Fibroblast of gingiva (primary cell): ENCODE measurements at places on chromosomes 5 and 9.
A peak's percentile ranks its signal among the peaks of the same experiment; 100 is the strongest.

DNA sequence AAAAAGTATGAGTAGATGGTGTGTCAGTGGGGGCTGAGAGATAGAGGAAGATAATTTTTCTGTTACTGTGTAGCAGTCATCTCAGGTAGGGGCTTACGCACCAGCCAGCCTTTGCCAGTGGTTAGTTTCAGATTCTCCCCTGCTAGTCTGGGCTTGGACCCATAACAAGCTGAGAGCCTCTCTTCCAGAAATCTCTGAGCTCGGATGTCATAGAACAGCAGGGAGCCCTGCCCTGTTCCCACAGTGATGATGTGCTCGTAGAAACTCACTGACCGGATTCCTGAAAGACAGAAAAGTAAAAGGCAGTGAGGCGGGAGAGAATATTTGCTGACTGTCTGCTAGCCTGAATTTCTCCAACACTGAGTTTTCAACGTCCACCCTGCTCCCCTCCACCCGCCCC lies 37.2 kb downstream of the DCAF12 start:
- no peak for DNase-seq

- no peak for DNase-seq
Observed at GRCh38 chr9:36039121-36039520, 2.4 kb downstream of the RECK start.

DNA sequence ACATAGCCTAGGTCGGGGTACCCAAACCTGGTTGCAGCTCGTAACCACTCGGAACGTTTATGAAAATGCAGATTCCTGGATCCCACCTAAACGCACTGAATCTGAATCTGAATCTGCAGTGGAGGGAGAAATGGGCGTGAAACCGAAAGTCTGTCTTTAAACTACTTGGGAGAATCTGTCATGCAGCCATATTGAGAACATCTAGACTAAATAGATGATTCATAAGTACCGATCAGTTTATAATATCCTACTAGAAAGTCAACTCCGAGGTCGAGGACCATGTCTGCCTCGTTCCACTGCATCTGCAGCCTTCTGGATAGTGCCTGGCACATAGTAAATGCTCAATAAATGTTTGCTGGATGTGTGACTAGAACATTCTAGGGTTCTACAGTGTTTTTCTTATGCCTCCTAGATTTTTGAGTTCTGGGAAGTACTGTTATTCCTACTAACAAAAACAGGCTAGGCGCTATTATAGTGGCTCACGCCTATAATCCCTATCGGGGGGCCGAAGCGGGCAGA lies 632 bp downstream of the COQ4 start:
- no peak for DNase-seq

- DNase-seq: no peak
Observed at GRCh38 chr5:42230839-42231238, 192.4 kb upstream of the GHR start.

- no peak for DNase-seq
Observed at GRCh38 chr5:135237748-135238103, 161.3 kb downstream of the MACROH2A1 start.

DNA sequence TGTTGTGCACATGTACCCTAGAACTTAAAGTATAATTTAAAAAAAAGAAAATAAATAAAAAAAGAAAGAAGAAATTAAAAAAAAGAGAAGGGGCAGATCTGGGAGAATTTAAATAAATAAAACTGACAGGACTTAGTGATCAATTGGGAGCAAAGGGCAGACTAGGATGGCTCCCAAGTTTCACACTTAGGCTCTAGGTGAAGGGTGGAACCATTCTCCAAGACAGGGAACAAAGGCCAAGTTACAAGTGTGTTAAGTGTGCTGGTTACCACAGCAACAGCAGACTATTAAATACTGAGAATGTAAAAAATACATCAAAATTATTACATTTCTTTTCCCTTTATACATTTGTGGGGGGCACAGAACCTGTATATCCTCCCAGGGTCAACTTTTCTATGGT lies 7.1 kb downstream of the ZDHHC21 start:
- DNase-seq: no peak

- no peak for DNase-seq
Observed at GRCh38 chr5:5629607-5629978, 207.1 kb downstream of the ICE1 start.

DNA sequence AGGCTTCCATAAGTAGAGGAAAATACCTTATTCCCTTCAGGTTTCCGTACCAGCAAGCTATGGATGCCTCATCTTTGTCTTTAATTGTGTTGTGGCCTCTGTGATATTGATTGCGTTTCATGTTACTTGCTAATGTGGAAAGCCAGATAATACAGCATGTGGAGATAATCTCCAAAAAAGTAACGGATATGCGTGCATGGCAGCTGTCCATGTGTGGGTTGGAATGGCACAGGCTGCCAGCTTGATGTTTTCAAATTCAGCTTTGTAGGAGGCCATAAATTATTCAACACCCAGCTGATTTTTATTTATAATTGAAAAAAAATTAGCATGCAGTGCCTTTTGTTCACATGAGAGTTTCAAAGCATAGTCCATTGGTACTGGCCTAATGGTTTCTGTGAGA lies 144.9 kb downstream of the GIN1 start:
- DNase-seq: peak; percentile 58

DNA sequence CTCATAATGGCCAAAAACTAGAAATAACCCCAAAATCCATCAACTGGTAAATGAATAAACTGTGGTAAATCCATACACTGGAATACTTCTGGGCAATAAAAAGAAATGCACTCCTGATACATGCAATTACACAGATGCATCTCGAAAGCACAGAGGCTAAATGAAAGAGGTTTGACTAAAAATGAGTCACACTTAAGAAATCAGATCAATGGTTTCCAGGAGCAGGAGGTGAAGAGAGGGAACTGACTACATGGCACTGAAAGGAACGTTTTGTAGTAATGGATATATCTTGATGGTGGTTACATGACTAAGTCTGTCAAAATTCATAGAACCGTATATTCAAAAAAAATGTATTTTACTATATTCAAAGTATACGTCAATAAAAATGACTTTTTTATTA lies 42.4 kb downstream of the STRBP start:
- no peak for DNase-seq

DNA sequence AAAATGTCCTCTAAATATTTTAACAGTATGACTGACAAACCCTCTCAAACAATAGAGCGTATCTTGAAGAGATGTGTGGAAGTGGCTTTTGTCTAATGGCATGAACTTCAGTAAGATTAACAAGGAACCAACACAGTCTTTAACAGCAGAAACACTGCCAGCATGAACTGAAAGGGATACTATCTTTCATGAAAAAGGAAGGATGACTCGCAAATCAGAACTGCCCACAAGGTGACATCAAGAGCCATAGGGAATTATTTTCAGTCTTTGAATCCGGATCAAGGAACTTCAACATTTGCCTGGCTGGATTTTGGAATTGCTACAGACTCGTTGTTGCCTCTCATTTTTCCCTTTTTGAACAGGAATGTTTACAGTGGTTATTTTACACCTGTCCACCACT lies 5.1 kb upstream of the HEXB start:
- DNase-seq: no peak

DNA sequence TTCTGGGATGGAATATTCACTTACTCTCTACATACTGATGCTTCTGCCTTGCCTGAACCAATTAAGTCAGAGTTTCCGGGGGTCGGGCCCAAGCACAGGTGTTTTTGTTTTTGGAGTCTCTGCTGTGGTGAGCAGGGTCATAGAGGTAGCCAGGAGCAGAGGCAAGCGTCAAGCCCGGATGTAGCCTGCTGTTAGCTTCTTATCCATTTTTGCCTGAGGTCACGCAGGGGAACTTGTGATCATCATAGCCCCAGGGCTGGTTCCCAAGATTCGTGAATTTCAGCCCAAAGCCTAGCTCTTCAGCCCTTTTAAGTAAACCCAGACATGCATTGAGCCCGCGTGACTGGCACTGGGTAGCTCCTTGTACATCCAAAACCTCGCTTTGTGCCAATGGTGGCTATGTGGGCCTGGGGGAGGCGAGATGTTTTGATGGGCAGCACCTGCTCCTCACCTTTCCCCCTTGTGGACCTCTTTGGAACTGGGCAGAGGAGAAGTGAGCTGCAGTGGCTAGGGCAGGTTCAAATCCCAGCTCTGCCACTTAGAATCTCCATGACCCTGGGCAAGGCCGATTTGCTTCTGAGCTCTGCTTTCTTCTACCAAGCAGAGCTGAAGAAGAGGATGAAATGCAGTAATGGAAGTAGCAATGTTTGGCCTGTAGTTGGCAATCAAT lies 33.7 kb downstream of the FGF18 start:
- DNase-seq: no peak

DNA sequence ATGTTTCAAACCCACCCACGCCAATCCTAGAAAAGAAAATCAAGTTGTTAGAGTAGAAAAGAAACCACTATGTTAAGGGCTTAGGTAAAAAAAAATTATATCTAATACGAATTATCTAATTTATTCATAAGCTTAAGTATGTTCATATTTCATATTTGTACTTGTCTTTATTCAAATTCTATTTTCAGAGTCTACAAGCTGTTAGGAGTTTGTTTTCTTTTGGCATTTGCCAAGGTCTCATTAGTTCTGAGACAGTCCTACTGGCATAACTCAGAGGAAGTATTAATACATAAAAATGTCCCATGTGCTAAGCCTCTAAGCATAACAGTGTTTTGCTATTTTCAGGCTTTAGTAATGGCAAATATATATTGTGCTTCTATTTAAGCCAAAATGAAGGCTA lies 57.6 kb downstream of the STARD4 start:
- DNase-seq: no peak

- no peak for DNase-seq
Observed at GRCh38 chr5:125424402-125425141, 678.1 kb upstream of the ZNF608 start.

DNA sequence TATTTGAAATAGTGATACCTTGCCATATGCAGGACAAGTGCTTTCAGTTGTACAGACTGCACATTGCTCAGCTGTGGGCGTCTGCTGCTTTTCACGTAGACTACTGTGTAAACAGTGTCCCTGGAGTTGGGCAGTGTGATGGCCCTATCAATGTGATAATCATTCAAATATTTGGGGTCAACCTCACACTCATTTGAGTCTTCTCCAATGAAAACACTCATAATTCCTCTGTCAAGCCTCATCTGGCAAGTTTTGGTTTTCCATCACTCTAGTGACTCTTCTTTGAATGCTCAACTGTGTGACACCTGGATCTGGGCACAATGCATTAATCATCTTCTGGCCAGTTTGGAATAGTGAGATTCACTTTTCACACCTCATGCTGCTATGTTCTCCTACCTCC lies 64.4 kb downstream of the UGCG start:
- no peak for DNase-seq

- DNase-seq: no peak
Observed at GRCh38 chr5:66922881-66923280, 273.7 kb downstream of the CD180 start.

DNA sequence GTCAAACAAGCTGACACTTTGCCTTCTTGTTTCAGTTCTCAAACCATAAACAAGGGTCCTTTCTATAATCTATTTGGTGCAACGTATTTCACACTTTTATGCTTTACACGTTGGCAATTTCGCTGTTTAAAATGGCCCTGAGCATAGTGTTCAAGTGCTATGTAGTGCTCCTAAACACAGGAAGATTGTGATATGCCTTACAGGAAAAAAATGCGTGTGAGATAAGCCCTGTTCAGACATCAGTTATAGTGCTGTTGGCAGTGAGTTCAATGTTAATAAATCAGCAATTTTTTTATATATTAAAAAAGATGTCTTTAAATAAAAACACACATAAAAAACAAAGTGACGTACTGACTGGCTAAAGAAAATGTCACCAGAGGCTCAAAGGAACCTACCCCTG lies 23.9 kb downstream of the CLINT1 start:
- DNase-seq: no peak

- no peak for DNase-seq
Observed at GRCh38 chr5:178732281-178732680, 1.8 kb upstream of the ZNF354A start.

- no peak for DNase-seq
Observed at GRCh38 chr9:137880160-137880975, 2.8 kb downstream of the CACNA1B start.

DNA sequence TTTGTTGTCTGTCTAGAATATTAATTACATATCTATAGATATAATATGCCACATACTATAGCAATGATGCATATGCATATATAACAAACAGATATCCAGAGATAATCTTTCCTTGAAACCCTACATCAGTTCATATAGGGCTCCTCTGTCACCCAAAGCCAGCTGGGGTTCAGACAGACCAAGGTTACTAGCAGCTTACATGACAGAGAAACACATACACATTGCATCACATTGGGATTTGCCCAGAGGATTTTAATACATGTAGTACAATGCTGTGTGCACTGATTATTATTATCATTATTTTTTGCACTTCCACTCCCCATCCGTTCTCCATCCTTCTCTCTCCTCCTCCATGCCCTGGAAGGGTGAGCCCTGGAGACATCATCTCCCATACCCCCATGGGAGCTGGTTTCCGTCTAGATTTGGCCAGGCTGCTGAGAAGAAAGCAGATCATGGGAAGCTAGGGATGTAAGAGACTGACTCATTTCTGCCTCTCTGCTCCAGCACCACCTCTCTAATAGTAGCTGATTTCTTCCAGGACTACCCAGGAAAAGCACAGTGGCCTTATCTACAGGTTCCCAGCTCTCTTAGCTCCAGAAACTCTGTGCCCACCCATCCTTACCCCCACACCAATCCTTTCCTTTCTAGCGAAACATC lies 23.3 kb downstream of the FST start:
- DNase-seq: peak; percentile 16

DNA sequence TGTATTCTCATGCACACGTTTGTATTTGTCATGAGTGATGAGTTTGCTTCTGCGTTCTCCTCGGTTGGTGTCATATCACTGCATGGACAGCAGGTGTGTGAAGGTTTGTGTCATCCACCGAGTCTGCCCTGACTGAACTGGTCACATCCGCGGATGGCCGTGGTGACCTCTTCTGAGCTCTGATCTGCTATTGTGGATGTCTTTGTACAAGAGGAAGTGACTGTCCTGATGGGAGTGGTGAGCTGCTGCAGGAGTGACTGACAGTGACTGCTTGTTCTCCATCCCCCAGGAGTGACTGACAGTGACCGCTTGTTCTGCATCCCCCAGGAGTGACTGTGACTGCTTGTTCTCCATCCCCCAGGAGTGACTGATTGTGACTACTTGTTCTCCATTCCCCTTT lies 69.9 kb downstream of the EHMT1 start:
- DNase-seq: no peak

DNA sequence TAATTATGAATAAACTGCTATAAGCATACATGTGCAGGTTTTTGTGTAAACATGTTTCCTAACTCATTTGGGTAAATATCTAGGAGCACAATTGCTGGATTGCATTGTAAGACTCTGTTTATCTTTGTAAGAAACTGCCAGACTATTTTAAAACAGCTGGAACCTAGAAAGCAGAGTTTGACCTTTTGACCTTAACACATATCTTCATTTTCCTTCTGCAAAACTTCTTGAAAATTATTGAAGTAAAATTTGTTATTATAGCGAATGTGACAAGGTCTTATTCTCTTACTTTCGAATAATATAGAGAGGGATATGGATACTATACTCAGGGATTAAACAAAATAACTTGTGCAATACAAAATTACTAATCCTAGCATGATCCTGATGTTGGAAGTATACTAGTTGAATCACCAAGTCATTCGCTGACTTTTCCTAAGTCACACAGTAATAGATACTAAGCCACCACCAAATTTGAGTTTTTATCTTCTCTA lies 3.2 kb upstream of the ANXA1 start:
- peak; percentile 70 for DNase-seq

GRCh38 chr9:109733690-109734089 lies 46.3 kb upstream of the PALM2AKAP2 start:
- DNase-seq: peak; percentile 52

GRCh38 chr5:80275347-80275746 lies 19.5 kb upstream of the SERINC5 start:
- DNase-seq: peak; percentile 28
